ENCODE measurements at places on chromosomes 2 and 18.

DNA sequence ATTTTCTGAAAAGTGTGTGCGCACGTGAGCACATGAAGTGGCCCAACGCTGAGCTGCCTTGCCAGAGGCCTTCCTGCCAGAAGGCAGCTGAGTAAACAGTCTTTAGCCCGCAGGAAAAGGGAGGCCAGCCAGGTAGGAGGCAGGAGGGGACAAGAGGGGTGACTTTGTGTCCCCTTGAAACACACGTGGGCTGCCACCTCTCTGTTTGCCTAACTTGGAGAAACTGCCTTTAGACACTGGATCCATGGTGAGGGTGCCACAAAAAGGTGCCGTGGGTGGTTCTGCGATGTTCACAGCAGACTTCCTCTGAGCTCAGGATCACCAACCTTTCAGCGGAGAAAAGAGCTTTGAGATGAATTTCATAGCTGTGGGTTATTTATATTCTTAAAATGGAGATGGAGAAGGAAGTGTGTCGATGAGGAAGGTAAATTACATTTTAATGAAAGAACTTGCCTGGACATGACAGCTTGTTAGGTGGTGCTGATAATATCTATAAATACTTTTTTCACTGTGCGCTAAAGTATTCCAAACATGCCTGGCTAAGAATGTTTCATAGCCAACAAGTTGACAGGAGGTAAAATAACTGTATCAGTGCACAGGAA, 36.6 kb upstream of the ASB1 start:
- DNase-seq = no peak

GRCh38 chr18:61076986-61077385, 256.2 kb upstream of the CDH20 start:
- no peak for DNase-seq

DNA sequence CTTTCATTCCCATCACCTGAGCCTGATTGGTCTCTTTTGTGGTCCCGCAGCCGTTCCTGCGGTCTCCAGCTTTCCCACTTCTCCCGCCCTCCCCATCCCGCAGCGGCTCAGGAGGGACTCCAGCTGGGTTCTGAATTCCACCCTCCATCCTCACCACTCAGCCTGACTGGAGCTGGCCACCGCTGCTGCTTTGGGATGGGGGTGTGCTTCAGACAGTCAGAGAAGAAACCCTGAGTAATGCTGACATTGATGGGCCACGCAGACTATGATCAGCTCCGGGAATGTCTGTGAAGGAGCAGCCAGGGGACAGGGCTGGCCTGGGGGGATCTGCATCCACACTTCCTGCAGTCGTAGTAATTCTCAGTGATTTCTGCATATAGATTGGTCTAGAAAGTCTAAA, 45.9 kb upstream of the TXNDC2 start:
- no peak for DNase-seq

GRCh38 chr2:74227646-74228045, 29.2 kb downstream of the MTHFD2 start:
- no peak for DNase-seq

DNA sequence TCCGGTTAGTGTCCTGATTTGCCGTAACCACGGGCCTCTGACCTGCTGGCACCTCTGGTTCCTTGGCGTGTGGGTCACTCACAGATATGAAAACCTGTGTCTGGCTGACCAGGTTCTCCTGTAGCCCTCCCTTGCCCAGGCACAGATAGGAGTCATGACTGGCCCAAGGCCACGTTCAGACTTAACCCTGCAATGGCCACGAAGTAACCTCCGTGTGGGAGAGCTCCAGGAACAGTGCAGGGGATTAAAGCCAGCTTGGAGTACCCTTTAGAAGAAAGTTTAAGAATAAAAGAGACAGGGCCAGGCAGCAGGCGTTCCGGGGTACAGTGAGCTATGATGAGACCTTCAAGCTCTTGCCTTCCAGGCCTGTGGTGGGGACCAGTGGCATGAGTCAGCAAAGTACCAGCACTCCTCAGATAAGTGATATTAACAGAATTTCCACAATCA, 25.5 kb downstream of the CENPO start:
- DNase-seq = no peak

DNA sequence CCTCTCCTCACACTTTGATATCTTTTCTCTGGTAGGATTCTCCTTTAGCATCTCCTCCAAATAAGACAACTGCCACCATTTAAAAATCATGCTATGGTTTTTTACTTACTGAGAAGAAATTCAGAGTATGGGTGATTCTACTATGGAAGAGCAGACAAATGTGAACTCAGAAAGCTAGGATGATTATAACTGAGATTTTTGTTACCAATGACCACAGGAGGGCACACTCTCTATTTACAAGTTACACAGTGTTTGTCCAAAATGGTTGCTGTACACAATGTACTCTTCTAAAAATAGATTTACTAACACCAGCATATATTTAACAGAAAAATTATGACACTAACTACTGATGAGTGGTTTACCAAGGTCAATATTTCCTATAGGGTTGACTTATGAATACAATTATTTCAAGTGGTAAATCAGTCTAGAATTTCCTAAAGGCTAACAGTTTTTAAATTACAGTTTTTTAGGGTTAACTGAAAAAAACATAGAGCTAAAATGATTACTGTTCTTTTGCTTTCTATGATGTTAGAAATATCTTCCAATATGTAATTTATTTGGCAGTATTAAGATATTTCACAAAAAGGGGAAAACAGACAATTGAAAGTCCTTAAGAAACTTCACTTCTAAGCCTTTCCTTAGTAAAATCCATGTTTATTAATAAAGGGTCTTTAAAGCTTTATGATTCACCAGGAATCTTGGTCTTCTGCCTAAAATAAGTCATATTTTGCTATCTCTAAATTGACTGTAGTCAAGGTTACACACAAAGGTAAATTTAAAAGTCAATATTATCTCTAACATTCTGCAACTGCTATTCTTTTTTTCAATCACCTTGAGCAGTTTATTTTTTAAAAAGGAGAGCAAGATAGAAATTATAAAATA, 57.2 kb downstream of the MAP4K3 start:
- peak; percentile 21 for DNase-seq

DNA sequence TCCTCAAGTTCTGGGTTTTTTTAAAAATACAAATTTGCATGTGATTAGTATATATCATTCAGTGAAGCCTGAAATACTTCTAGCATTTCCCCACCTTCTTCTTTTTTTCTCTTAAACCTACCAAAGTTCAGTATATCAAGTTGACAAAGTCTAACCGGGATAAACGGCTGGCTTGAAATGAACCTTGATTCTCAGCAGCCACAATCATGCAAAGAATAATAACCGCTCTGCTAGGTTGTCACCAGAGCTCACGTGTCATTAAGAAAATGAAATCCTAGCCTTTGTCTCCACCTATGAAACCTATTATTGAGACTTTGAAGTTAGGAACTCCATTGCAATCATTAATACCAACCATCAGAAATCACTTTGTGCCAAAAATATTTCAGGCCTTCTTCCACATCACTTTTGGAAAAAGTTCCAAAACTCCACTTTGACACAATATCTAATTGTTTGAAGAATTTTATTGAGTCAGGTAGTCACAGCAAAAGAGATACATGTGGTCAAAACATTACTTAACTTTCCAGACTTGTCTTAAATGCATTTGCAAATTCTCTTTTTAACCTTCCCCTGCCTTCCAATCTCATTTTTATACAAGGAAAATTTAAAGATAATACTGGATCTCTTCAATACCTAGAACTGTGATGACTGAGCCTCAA, 285.6 kb upstream of the ACVR2A start:
- DNase-seq = no peak

GRCh38 chr2:46352621-46353020, 55.4 kb downstream of the EPAS1 start:
- no peak for DNase-seq

- no peak for DNase-seq
Observed at GRCh38 chr2:173520918-173521317, 166.2 kb downstream of the CDCA7 start.

DNA sequence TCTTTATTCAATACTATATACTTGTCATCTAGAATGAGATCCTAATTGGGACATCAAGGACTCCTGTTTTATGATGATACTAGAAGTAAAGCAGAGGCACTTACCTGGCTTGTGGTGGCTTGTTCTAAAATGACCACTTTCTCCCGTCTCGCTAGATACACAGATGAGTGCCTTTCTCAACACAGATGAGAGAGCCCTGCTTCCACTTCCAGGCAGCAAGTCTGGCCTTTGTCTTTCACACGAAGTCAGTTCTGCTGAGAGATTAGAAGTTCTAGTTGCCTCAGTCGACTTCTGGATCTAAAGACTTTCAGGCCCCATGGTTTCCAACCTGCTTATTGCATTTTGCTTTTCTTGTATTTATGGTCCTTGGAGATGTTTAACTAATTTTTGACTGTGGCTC, 70.3 kb downstream of the PPP1R1C start:
- DNase-seq = no peak

- no peak for DNase-seq
Observed at GRCh38 chr18:27839141-27839540, 337.8 kb downstream of the CDH2 start.

DNA sequence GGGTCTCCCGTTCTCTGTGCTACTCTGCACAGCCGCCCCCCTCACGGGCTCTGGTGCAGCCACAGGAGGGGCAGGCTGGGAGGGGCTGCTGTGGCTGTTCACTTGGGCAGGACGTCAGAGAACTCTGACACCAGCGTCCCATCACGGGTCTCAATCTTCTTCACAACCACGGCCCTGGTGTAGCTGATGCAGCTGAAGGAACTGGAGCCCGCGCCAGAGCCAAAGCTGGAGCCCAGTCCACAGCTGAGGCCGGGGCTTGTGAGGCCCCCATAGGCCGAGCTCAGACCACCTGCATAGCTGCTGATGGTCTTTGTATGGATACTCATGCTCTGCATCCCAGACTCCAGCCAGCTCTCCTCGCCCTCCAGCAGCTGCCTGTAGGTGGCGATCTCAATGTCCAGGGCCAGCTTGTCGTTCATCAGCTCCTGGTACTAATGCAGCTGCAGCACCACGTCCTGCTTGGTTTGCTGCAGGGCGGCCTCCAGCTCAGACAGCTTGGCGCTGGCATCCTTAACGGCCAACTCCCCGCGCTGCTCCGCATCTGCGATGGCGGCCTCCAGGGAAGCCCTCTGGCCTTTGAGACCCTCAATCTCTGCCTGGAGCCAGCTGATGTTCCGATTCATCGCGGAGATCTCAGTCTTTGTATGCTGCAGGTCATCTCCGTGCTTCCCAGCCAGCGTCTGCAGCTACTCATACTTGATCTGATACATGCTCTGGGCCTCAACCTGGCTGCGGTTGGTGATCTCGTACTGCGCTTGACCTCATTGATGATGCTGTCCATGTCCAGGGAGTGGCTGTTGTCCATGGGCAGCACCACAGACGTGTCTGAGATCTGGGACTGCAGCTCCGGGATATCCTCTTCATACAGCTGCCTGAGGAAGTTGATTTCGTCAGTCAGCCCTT, 7.4 kb upstream of the DUSP19 start:
- DNase-seq = no peak

DNA sequence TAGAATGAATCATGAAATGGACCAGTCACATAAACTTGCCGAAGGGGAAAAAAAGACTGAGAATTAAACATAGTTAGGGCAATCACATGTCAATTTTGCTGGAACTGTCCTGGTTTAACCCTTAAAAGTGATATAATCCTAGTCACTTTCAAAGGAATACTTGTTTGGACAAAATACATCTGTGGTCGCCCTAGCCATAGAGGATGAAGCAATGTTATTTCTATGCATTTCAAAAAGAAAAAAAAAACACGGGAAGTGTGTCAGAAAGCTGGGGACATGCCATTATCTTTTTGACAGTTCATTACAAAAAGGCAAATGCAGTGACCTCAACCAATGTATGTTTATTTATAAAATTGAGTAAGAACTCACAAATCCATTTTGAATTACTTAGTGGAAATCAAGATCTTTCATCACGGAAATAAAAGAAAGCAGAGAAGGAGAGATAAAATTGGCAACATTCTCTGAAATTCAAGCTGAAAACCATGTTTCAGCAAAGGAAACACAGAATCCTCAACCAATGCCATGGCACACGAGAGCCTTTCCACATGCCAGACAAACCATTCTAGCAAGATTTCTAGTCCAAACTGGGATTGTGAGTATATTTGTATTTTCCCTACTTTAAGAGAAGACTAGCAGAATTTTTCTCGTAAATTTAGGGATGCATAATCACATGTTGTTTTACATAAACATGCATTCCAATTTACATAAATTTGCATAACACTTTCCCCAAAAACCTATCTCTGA, 854.3 kb upstream of the ACVR2A start:
- no peak for DNase-seq

- no peak for DNase-seq
Observed at GRCh38 chr2:239802185-239802649, 222.9 kb downstream of the NDUFA10 start.

GRCh38 chr18:76604935-76605240, 109.8 kb upstream of the ZNF516 start:
- DNase-seq = no peak

- no peak for DNase-seq
Observed at GRCh38 chr18:66254121-66254520, 349.8 kb downstream of the CDH19 start.

GRCh38 chr18:48776641-48777025, 174.1 kb downstream of the SMAD7 start:
- no peak for DNase-seq

- no peak for DNase-seq
Observed at GRCh38 chr2:20169796-20170703, 54.9 kb downstream of the SDC1 start.

DNA sequence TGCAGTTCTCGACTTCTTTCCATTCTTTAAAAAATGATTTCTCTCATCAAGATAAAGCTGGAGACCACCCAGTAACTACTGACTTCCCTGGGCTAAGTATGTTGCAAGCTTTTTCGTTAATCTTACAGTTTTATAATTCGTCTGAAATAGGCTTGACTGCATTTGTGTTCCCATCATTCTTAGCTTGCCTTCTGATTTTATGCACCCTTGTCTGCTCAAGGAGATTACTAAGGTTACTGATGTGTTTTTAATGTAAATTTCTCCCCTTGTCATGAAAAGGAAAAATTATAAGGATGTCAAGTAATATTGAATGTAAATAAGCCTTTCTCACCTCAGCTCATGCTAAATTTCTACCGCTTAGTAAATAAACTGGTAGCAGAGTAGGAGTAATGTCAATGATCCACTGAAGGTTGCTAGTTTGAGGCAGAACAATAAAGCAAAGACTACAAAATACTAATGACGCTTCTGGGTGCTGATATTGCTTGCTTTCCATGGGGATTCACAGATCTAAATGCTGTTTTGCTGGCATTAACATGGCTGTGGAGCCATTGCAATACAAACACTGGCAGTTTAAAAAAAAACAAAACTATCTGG, 91.9 kb upstream of the CDH20 start:
- DNase-seq = no peak

DNA sequence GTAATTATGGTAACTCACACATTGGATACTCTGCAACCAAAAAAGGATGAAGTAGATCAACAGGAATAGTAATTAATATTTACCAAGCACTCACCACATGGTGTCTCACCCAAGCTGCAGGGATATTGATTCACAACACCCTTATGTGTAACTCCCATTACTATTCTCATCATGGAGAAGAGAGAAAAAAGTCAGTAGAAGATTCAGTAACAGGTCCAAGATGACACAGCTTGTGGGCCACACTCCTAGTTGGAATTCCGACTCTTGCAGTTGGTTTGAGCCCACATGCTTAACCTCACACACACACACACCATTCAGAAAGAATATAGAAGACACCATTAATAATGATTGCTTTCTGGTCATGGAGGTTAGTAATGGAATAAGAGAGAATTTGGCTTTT, 1.7 kb upstream of the MLPH start:
- no peak for DNase-seq

- DNase-seq = no peak
Observed at GRCh38 chr2:78977661-78978145, 47.8 kb upstream of the REG3G start.

All from CD4-positive, alpha-beta T cell treated with Interleukin-1 beta for 1 hour (primary cell).